Camera-type eye (tissue), 1 donor: ENCODE measurements at places on chromosomes 3 and 15. TPM values are rescaled to one million over a fixed set of nuclear protein-coding genes. Genes with fewer than 3 reads are reported as not detected.

Gene SPINK8
- not detected for total RNA-seq

Gene MYH15
- 58.3 TPM for total RNA-seq

Gene SLC9A9
- 23.5 TPM for total RNA-seq

Gene CP
- 47.8 TPM for total RNA-seq

Gene PPM1L
- total RNA-seq = 58.1 TPM

Gene UROC1
- 0.11 TPM for total RNA-seq

Gene SRPRB
- total RNA-seq = 45.0 TPM

Gene GP5
- 1.1 TPM for total RNA-seq

Gene ZBED2
- 0.49 TPM for total RNA-seq
